ENCODE measurements at places on chromosomes 16 and 17.

- no peak for DNase-seq
Observed at GRCh38 chr17:73600103-73600871, 44.0 kb downstream of the SDK2 start.

GRCh38 chr17:74274060-74274708 is at the start of gene DNAI2:
DNAI2 (plus strand) TSS chr17:74274234; CDS start chr17:74281818, 7,584 bp downstream.
- peak; percentile 48 for DNase-seq

DNA sequence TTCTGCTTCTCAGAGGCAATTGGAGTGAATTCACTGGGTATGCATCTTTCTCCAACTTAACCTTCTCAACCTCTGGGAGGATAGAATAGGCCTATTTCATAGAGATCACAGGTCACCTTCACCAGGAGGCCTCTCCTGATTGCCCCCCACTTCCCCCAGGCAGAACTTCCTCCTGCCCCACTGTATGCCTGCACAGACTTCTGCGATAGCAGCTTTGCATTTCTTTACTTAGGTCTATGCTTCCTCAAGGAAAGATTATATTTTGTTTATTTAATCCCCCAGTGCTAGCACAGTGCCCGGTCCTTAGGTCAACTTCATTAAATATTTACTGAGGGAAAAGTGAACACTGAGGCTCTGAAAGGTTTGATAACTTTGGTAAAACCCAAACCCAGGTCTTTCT is 19.9 kb downstream of the MYO18A start:
- DNase-seq: no peak

DNA sequence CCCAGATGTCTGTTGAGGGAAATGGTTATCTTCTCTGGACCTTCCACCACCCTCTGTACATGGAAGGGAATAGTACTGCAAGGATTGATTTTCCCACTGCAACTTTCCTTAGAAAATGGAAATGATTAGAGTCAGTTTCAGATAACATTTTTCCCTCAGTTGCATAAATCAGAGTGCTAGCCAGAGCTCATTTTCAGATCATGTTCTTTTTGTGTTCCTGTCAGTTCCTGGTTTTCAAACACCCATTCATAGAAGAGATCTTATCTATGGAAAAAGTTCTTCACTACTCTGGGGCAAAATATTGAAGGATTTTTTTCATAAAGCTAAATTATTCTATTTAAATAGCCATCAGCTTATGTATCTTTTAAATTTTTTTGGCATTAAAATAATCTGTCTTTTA is 11.7 kb upstream of the COX10 start:
- no peak for DNase-seq

- DNase-seq: no peak
Observed at GRCh38 chr17:8766731-8767130, 8.4 kb upstream of the SPDYE4 start.

GRCh38 chr17:4054446-4054845 is 88.4 kb downstream of the ZZEF1 start:
- peak; percentile 24 for DNase-seq

DNA sequence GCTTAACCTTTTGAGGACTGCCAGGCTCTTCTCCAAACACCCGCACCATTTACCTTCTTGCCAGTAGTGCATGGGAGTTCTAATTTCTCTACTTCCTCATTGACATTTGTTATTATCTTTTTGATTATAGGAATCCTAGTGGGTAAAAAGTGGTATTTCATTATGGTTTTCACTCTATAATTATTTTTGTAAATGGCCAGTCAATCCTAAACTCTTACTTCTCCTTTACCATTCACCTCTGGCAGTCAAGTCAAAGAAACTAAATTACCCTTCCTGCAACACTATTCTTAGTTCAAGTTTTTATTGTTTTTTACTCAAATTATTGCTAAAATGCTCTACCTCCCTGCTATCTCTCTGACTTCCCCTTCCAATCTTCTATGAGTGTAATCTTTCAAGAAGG is 29.8 kb upstream of the ANKFY1 start:
- no peak for DNase-seq

GRCh38 chr17:38732376-38733281 is 2.5 kb downstream of the CISD3 start:
- DNase-seq: no peak

DNA sequence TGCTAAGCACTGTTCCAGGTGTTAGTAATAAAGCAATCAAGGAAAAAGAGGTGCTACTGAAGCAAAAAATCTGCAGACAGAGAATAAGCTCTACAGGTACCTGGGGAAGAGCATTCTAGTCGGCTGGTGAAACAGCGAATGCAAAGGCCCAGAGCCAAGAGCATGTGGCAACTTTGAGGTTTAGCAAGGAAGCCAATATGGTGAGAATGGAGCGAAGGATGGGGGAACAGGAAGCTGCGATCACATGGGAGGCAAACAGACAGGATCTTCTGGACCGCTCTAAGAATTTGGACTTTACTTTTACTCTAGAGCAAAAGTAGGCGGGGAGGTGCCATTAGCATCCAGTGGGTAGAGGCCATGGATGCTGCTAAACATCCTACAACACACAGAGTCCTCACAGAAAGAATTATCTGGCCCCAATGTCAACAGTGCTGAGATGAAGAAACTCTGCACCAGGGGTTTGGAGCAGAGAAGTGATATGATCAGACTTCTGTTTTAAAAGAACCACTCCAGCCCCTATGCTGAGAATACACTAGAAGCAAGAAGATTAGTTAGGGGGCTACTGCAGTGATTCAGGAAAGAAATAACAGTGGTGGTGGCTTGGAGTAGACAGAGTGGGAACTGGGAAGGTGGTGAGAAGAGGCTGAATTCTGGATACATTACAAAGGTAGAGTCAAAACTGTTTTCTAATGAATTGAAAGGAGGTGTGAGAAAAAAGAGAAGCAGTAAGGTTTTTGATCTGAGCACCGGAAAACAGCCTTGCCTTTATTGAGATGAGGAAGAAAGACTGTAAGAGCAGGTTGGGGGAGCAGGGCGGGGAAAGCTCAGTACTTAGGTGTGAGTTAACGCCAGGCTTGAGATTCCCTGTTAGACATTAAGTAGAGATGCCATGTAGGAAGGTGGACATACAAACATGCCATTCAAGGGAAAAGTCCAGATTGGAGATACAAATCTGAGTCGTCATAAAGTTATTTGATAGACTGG is 11.0 kb downstream of the EFTUD2 start:
- no peak for DNase-seq

DNA sequence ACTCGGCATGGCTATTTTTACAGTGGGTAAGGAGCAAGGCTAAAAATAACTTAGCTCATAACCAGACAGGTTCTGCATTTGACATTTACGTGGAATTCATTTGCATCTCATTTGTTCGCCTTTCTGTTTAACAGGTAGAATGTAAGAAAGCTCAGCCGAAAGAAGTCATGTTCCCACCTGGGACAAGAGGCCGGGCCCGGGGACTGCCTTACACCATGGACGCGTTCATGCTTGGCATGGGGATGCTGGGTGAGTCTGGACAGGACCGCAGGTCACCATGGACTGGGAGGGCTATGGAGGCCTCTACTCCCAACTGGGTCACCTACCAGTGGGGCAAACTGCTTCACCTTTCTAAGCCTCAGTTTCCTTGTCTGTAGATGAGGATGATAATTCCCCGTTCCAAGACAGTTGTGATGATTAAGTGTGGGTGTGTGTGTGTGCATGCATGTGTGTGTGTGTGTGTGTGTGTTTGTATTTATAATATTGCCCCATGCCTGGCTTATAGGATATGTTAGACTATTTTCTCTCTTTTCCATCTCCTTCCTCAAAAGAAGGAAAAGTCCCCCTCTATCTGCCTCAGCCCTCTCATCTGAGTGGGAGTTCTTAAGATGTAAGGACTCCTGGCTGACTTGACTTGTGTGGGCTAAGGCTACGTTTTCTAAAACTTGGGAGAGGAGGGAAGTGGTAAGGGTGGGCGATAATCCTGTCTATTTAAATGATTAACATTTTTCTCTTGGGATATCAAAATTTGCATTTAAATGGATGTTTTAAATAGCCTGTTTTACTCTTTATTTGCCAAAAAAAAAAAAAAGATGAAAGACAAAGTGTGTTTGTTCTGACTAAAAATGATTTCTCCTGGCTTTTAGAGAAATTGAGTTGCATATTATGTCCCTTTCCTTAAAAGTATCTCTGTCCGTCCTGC is 129.0 kb downstream of the CCDC182 start:
- DNase-seq: no peak

DNA sequence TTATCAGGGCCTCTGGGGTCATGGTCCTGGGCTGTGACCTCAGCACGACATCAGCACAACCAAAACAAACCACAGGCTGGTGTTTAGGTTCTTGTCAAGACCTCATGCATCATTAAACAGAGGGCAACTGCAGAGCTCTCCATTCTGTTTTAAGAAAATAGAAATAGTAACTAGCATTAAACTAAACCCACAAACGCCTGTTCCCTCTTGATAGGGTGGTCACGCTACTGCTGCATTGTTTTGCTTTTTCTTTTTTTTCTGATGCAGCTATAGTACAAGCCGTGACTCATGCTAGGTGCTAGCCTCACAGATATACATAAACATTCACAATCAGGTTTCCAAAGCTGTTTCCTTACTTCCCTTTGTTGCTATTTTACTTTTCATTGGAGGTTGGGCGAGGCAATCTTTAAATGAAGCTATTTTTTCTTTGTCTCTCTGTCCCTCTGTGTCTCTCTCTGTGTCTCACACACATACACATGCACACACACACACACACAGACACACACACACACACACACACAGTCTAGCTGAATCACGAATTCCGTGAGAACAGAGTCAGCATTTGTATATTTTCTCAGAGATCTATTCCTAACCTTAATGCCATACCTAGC is 310.3 kb downstream of the CDH13 start:
- no peak for DNase-seq

DNA sequence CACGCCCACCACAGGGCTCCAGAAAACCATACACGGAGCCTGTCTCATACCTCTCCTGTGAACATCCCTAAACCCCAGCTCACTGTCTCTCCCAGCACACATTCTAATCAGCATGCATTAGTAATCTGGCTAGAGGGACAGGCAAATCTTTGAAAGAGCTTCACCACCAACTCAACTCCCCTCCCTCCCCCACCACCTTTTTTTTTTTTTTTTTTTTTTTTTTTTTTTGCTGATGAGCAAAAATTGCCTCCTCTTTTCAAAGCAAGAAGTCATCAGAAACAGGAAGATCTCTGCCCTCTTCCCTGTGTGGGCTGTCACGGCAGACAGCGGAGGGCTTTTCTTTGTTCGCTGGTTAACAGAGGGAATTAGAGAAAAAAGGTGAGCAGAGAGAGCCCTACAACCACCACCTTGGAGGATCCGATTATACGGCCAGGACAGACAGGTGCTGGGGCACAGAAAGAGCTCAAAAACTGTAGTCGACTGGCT is 19.9 kb downstream of the GAS7 start:
- DNase-seq: no peak

DNA sequence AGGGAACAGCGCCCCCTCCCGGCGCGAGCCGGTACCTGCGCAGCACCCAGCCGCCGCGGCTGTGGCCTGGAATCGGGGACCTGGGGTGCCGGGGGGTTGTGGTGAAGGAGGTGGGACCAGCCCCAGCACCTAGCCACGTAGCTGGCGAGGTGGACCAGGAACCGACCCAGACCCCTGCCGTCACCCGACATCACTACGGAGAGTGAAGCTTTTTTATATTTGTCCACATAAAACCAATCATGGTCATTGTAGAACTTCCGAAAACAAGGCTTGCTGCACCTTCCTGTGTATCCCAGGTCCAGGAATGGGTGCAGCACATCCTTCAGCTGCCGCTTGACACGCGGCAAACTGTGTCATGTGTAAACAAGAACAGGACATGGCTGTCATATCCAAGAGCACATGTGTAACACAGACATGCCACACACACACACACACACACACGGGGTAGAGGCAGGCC is 1.3 kb downstream of the HBQ1 start:
- DNase-seq: peak; percentile 94

DNA sequence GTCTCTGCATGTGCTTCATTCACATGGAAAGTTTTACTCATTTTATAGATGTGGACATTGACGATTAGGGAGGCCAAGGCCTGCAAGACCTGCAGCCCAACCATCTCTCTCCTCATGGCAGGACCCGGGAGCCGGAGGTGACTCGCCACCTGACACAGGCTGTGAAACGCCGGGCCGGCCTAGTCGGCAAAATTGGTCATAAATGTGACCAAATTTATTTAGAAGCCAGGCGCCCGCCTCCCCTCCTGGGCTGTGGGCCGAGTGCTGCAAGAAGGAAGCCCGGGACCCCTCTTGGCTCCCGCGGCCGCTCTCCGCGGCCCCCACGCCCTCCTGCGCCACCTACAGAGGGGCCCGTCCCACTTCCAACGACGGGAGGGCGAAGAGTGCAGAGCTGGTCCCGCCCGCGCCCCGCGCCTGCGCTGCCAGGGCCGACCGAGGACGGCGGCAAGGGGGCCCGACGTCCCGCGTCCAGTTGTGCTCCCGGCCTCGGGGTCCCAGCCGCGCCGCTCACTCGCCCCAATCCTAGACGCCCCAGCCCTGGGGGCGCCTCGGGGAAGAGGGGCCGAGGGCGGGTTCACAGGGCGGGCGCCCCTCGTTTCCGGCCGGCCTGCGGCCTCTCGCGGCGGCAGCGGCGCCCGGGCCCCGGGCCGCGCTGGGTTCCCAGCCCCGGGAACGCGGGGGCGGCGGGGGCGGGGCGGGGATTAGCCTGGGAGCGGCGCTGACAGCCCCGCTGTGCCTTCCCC is 47.5 kb downstream of the WNT3 start:
- DNase-seq: peak; percentile 56

Measured in activated T-cell treated with anti-CD3 and anti-CD28 coated beads, Interleukin-2, amount 50 U/mL, for 48 hours (primary cell).